ENCODE measurements at places on chromosomes 1 and 21.
A peak's percentile ranks its signal among the peaks of the same experiment; 100 is the strongest.

GRCh38 chr1:2862814-2863647 lies 61.5 kb upstream of the TTC34 start:
- no peak for DNase-seq

DNA sequence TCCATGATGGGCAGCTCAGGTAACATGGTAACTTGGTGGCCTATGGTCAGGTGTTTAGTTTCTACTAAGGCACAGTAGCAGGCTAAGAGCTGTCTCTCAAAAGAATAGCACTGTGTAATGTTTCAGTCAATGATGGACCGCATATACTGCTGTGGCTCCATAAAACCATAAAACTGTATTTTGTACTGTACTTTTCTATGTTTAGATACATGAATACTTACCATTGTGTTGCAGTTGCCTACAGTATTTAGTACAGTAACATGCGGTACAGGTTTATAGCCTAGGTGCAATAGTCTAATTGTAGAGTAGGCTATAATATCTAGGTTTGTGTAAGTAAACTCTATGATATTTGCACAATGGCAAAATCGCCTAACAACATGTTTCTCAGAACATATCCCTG lies 50.6 kb downstream of the SLC2A1 start:
- DNase-seq = no peak

- DNase-seq = peak; percentile 16
Observed at GRCh38 chr1:248813546-248813945, 12.2 kb downstream of the SH3BP5L start.

- no peak for DNase-seq
Observed at GRCh38 chr1:53288790-53289429, 39.0 kb downstream of the LRP8 start.

GRCh38 chr1:170530972-170531757 lies 801 bp upstream of the GORAB start:
- no peak for DNase-seq

DNA sequence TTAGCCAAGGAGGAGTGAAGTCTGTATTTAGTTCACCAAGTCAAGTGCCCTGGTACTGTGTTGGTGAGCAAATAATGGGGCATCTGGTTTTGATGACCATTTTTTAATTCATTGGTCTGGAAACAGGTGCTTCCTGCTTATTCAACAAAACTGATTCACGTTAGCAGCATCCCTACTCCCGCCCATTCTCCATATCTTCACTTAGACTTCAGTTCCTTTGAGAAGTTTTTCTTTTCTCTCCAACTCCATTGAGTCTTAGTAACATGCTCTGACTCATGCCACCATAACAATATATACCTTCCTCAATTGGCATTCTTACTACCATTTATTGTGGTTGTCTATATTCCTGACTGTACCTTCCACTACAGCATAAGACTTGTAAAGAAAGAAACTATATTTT lies 468.9 kb downstream of the DPYD start:
- DNase-seq = no peak

GRCh38 chr1:184982002-184982954 lies 8.0 kb upstream of the NIBAN1 start:
- DNase-seq = peak; percentile 69

DNA sequence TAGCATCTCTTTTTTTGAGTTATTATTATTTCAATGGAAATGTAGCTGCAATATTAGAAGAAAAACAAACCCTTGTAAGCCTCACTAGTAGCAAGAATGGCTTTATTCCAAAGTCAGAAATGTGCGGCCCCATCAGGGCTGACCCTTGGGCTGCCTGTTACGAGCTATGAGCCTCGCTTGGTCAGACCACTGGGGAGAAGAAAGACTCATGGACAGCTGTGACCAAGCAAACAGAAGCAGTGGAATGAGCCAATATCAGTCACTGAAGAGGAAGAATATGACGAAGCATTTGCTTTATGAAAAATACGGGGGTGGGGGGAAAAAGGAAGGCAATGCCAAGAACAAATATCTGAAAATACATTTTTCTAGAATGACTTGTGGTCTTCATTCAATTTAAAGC lies 504.5 kb downstream of the LMO4 start:
- no peak for DNase-seq

DNA sequence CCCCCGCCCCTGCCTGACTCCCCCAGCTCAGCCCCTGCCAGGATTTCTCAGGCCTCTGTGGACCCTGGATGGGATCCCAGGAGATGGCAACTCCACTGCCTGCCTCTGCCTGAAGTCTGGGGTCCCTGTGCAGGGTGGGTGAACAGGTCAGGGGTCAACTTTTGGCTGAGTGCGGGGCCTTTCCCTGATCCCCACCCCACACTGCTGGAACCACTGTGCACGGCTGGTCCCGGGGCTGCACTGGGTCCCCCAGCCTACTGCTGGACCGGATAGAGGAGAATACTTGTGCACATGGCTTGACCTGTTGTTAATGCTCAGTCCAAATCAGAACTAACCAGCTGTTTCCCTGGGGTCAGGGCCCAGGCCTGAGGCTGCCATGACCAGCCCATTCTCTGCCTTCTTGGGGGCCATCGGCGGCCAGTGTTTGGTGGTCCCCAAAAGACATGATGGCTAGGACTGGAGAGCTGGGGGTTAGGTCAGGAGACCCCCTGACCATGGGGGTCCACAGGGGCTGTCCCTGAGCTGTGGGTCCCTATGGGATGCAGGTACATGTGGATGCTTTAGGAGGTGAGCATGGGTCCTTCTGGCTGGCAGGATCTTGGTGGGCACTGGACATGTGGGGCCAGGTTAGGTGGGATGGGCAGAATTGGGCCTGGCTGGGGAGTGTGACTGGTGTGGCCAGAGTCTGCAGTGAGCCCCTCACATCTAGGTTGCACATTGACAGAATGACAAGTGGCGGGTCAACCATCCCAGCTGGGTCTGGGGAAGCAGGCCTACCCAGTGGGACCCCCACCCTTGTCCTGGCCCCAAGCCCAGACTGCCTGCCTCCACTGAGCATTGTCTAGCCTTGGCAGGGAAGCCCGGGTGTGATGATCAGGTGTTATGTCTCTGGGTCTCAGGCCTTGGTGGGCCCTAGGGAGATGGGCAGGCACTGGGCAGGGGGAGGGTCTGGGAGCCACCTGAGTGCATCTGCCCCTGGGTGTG lies 19.0 kb upstream of the ZNF678 start:
- DNase-seq = no peak

DNA sequence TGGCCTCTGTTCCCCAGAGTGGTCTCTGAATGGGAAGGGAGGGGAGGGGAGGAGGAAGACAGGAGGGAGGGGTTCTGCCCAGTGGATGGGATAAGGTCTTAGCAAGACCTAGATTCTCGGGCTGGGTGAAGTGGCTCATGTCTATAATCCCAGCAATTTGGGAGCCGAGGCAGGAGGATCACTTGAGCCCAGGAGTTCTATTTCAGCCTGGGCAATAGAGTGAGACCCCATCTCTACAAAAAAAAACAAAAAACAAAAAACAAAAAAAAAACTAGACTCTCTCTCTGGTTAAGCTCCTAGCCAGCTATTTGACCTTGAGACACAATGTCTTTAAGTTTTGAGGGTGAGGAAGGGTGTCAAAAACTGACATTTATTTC lies 11.4 kb downstream of the UQCRHL start:
- no peak for DNase-seq

DNA sequence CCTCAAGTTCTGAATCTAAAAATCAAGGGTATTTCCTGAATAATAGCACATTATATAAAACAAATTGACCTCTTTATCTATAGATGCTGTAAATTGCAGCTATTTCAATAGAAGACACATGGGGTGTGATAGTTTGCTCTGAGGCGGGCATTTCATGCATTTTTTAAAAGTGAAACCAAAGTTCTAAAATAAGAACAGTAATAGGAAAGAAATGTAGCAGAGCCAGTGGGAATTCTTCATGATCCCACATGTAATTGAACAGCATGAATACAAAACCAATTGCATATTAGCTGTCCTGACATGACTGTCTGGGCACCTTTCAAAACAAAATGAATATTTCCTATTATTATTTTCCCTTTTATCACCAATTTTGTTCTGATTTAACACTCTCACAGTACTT lies 85.0 kb downstream of the RGS21 start:
- DNase-seq = no peak

DNA sequence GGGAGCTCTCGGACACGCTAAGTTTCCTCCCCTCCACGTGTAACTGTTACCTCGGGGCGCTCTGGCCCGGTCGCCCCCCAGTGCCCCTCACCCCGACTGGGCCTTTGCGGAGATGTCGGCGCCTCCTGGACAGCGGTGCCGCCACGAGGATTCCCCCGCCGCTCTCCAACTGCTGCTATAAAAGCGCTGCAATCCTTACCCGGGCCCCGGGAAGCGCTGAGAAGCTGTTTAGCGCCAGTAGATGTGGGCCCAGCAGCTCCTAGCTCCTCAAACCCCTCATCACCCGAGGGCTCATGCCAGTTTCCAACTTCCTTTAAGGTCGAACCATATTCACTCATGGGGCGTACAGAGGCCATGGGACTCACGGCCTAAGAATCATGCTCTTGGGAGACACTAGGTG lies 361 bp upstream of the LMX1A start:
- no peak for DNase-seq

DNA sequence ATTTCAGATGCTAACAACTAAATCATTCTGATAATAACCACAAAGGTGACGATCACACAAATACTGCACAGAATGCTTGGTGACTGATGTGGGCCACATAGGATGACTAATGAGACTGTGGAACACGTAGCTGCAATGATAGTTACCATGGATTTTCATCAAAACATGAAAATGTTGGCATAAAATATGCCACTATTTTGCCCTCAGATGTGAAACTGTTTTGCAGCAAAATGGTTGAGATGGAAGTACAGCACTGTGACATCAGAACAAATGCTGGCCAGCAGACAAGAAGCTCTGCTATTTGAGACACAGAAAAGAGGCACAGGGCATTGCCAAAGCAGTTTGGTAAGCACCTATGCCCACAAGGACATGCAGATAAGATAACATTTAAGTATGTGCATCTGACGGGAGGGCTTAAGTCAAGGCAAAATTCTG lies 83.8 kb downstream of the NIBAN1 start:
- no peak for DNase-seq

GRCh38 chr1:241985787-241986186 lies 13.1 kb downstream of the MAP1LC3C start:
- DNase-seq = peak; percentile 41

- DNase-seq = no peak
Observed at GRCh38 chr1:246750752-246751151, 26.5 kb downstream of the SCCPDH start.

GRCh38 chr1:7317888-7318287 lies 453.2 kb upstream of the VAMP3 start:
- no peak for DNase-seq

DNA sequence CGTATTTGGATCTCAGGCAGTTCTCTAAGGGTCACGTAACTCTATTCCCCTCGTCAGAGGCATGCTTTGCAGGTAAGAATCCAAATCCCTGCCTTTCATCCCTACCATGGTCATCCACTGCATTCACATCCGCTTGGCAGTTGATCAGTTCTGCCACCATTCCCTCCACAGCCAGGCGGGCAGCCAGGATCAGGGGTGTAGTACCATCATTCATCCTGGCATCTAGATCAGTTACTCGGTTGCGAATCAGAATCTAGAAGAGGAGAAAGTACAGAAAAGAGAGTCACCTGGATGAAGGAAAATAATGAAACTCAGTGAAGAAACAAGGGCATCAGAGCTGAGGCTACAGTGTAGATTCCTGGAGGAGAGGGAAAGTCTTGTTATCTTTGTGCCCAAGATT lies 22.0 kb upstream of the ADAM30 start:
- DNase-seq = no peak

DNA sequence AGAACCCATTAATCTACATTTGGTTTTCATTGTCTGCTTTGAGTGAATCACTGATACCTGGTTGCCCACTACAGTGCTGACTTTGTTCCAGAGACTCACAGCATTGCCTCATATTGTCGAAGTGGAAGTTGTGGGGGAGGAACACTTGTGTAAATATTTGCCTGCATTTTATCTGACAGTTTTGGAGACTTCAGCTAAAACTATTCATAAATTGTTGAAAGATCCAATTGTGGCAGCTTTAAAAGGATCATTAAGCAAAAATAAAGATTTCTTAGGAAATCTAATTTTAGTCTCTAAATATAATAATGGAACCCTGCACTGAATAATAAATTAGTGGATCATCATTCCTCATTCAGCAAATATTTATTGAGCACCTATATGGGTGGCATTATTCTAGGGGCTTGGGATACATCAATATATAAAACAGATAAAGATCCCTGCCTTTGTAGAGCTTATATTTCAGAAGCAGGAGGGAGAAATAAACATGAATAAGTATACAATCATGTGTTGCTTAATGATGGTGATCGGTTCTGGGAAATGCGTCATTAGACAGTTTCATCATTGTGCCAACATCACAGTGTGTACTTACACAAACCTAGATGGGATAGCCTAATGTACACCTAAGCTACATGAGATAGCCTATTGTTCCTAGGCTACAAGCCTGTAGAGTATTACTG lies 73.5 kb downstream of the OSBPL9 start:
- no peak for DNase-seq

DNA sequence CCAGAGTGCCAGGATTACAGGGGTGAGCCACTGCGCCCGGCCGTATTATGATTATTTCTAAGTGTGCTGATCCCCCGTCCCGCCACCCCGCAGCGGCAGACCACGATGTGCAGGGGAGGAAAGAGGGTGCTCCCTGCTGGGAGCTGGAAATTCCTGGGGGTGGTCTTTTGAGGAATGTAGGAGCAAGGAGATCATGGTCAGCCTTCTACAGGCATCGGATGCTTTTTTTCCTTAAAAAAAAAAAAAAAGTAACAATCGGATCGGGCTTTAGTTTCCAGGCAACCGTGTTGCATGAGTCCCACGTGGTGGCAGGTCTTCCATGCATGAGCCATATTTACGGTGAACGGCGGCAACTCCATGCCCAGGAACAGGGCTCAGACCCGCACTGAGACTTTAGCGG lies 74.2 kb upstream of the COX20 start:
- DNase-seq = no peak

DNA sequence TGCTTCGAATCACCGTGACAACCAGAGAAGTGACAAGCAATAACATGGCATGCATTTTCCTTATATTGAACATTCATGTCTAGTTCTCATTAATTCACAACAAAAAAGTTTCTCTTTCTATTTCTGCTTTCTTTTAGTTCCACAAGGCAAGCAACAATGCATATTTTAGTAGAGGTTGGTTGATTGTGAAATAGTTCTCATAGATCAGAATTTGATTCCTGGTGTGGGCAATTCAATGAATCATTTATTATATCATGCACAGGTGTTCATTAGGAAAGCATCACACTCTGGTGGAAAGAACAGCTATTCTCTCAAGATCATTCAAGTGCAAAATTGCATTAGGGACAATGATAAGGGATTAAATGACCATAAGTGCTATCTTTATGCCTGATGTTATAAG lies 980.9 kb downstream of the BRINP3 start:
- DNase-seq = no peak

- DNase-seq = peak; percentile 85
Observed at GRCh38 chr1:117367046-117368025, at the start of gene MAN1A2. Gene MAN1A2 (plus strand): TSS chr1:117367449. CDS start chr1:117368184, 735 bp downstream.

DNA sequence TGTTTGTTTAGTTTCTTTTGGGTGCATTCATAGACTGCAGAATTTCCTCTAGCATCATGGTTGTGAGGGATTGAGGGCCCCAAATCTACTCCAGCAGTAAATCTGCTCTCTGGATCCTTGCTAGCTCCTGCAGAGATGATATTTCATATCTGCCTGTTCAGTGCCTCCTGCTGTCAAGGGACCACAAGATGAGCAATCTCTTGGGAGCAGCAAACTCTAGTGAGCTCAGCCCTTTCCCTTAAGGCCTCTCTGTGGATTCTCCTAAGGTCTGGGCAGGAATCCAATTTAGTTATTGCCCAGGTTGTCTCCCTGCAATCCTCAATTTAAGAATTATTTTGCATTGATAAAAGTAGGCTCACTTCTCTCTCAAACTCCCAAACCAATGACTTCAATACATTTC lies 76.9 kb downstream of the RGS18 start:
- no peak for DNase-seq
